Activated naive CD4-positive, alpha-beta T cell (primary cell): ENCODE measurements at places on chromosomes 1 and 21.

DNA sequence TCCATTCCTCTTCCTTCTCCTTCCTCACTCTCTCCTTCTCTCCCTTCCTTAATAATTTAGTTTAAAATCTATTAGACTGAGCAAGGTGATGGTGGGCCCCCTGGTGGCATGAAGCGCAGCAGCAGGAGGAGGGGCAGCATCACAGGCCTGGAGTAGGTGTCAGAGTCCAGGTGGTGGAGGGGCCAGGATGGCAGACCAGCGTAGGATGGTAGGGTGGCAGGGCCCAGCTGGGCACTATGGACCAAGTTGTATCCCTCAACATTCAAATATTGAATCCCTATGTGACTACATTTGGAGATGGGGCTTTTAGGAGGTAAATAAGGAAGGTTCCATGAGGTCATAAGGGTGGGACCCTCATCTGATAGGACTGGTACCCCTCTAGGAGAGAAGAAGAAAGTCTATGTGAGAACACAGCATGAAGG, 61.0 kb downstream of the WDR4 start:
- peak; percentile 55 for DNase-seq

DNA sequence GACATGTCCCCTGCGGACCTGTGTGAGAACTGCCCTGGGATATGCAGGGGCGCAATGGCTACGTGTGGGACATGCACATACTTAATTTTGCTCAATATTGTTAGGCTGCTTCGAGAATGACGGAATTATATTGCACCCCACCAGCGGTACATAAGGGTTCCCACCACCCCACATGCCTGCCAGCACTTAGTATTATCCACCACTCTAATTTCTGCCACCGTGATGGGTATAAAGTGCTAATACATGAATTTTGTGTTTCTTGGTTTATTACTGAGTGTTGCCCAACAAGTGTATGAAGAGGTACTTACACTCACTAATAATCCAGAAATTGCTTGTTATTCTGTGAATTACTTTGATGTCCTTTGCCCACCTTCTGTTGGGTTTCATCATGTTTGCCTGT, 52.1 kb upstream of the ACOT11 start:
- no peak for DNase-seq

GRCh38 chr1:204853436-204853835, 17.2 kb upstream of the NFASC start:
- no peak for DNase-seq

DNA sequence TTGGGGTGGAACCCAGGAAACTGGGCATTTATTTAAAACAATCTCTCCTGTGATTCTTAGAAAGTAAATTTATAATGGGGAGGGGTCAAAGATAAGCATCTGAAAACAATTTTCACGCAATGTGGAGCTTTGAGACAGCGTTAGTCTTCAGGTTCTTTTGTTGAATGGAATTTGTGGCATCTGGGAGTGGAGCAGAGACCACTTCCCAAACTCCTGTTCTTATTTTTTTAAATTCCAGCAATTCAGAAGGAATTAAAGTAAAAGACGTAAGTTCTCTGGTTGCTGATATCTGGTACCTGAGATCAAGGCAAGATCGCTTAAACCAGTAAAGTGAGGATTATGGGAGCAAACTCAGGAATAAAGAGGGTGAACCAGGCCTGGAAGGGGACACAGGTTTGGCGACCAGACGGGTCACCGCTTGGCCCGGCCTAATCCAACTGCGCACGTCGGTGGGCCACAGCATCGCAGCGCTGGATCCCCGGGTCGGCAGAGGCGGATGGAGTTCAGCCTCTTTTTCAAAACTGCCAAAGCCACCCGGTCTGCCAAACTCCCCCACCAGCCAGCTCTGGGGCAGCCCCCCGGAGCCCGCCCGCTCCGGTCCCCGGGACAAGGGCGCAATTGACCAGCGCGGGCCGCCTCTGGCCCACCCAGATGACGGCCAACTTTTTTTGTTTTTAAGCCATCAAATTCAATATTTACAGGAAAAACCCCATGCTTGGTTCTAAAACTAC, 754 bp upstream of the PDPN start:
- no peak for DNase-seq

- DNase-seq = no peak
Measured at GRCh38 chr1:116286541-116286971, 86.5 kb upstream of the ATP1A1 start.

- no peak for DNase-seq
Measured at GRCh38 chr1:159076438-159077119, at the start of gene AIM2. Gene AIM2 (minus strand): TSS chr1:159076766. CDS start chr1:159073499, 3,267 bp downstream.

- DNase-seq = no peak
Measured at GRCh38 chr1:30403726-30404125, 319.7 kb downstream of the MATN1 start.

DNA sequence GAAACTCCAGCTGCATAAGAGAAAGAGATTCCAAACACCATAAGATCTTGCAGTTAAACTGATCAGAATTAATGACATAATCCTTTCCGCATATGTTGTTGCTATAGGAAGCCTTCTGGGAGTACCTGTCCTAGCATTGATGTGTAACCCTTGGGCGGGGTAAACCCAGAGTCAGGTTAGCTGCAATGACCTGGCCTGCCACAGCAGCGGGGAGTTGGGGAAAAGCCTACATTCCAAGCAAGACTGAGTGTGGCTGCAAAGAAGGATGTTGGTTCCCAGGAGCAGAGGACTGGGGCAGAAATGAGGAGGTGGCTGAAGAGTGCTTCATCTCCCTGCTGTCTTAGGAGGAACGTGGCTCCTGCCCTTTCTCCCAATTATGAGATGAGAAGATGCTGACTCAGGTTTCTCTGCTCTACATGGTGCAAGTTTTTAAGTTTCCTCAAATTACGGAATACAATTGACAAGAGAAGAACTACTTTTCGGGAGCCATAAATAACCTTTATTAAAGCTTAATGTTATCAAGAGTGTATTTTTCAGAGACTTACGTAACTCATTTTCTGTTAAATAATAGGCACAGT, 142.1 kb downstream of the RYR2 start:
- no peak for DNase-seq

- DNase-seq = no peak
Measured at GRCh38 chr1:45840704-45841103, 37.3 kb downstream of the MAST2 start.

DNA sequence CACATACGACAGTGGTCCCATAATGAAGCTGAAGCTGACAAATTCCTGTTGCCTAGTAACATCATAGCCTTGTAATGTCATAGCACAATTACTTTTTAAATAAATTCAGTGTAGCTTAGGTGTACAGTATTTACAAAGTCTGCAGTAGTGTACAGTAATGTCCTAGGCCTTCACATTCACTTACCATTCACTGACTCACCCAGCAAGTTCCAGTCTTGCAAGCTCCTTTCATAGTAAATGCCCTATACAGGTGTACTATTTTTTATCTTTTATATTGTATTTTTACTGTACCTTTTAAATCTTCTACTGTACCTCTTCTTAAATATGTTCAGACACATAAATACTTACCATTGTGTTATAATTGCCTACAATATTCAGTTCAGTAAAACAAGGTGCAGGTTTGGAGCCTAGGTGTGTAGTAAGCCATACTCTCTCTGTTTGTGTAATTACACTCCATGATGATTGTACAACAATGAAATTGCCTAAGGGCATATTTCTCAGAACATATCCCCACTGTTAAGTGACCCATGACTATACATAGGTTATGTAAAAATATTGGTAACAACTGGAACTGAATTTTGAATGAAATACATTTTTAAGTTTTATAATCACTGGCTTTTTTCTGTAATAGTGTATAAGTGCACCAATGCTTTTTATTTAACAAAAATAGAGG, 33.5 kb upstream of the ADAM30 start:
- DNase-seq = no peak

- DNase-seq = no peak
Measured at GRCh38 chr1:165068741-165069140, 287.8 kb downstream of the LMX1A start.

- no peak for DNase-seq
Measured at GRCh38 chr21:46427516-46427915, 31.2 kb upstream of the DIP2A start.

- peak; percentile 57 for DNase-seq
Measured at GRCh38 chr21:17819114-17819876, at the start of gene C21orf91. Gene C21orf91 (minus strand): TSS chr21:17819356. CDS start chr21:17818318, 1,038 bp downstream.

DNA sequence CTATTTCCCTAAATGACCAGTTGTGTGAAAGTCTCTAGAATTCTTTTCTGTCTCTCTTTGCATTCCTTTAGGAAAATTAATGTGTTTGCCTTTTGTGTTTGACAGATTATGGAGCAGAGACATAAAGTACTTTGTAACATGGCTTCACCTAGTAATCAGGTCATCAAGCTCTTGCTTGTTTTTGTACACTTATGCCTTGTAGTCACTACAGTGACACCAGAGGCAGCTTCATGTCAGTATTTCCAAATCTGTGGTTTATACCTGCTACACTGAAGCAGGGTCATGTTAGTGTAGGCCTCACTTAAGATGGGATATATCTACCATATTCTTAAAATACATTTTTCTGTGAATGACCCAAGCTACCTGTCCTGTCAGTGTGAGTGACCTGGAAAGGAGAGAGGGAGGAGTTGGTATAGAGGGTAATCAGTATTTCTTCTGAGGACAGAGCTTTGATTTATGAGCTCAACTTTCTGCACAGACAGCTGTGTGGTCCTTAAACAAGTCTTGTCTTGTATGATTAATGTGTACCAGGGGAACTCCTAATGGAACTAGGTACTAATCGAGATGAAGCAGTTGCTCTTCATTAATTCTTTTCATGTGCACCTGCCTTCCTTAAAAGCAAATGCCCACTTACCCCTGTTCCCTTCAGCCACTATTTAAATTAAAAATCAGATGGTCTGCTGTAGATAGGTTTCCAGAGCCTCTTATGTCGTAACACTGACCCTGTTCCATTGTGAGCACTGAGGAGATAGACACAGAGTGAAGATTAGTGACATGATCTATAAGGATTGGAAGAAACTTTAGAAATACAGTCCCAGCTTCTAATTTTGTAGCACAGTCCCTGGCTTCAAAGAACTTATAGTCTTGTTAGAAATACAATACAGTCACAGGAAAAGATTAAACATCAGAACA, 45.7 kb downstream of the MACO1 start:
- DNase-seq = no peak

- DNase-seq = no peak
Measured at GRCh38 chr21:41075656-41076055, 92.3 kb upstream of the BACE2 start.

GRCh38 chr1:107793896-107794453, 171.0 kb downstream of the VAV3 start:
- DNase-seq = no peak

- DNase-seq = no peak
Measured at GRCh38 chr1:59078070-59078800, 218.7 kb upstream of the FGGY start.

GRCh38 chr21:38359835-38360234, 103.0 kb downstream of the KCNJ15 start:
- DNase-seq = no peak

DNA sequence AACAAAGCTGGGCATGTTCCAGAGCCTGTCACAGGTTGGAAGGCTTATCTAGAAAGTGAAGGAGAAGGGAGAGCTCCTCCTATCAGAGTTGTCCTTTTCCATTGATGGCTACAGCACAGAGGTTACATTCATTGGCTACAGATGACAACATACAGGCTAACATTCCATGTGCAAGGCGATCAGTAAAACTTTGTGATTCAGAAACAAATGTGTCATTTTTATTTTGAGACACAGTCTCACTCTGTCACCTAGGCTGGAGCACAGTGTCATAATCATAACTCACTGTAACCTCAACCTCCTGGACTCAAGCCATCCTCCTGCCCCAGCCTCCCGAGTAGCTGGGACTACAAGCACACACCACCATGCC, 32.6 kb downstream of the TRIM67 start:
- no peak for DNase-seq

DNA sequence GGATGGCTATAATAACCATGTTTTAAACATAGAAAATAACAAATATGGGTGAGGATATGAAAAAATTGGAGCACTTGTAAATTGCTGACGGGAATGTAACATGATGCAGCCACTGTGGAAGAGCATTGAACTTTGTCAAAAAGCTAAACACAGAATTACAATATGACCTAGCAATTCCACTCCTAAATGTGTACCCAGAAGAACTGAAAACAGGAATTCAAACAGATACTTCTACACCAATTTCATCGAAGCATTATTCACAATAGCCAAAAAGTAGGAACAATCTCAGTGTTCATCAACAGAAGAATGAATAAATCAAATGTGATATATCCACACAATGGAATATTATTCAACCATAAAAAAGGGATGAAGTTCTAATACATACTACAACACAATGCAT, 32.7 kb upstream of the COA6 start:
- no peak for DNase-seq

DNA sequence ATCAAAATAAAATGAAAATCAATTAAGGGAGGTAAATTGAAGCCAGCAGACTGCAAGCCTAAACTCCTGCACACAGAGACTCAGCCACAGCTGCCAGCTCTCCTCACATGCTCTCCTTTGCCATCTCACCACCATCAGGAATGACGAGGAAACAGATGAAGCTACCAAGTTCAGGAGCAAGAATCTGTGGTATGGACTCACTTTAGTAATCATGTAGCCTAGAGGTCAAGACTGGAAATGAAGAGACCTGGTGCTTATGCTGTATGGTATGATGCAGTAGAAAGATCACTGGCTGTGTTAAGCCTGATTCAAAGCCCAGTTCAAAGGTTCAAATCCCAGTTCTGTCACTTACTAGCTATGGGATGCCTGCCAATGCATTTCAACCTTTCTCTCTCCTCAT, 78.9 kb upstream of the CAMK1G start:
- no peak for DNase-seq

DNA sequence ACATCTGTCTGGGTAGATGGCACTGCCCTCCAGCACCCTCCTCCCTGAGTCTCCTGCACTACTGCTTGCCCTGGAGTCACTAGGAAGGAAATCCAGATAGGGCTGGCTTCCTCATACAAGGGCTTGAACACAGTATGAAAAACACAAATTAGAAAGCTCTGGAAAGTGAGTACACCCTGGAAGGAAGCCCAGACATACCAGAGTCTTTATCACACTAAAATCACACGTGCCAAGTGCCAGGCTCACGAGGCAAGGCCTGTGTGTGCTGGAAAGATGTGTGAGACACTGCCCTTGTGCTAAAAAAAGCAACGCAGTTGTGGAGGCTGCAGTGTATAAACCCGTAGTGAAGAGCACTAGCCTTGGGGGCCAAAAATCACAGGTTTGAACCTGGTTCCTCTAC, 28.3 kb upstream of the S100A7 start:
- DNase-seq = no peak

- no peak for DNase-seq
Measured at GRCh38 chr1:46544561-46545240, 6.7 kb downstream of the KNCN start.

- no peak for DNase-seq
Measured at GRCh38 chr1:212722270-212722957, 22.8 kb upstream of the BATF3 start.

DNA sequence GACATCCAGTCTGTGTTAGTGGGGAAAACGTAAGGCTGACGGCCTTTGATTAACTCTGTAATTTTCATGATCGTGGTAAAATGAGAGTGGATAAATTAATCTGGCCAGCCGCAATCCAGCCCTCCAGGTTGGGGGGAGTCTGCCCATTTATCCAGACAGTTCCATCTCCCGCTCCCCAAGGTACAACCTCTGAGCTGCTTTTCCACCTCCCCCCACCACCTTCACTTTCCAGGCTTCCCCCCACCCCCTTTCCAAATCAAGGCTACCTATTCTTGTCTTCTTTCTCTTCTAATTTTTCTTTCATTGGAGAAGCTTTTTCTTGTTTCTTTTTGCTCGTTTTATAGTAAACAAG, 6.0 kb downstream of the MIER1 start:
- no peak for DNase-seq
